ENCODE measurements at places on chromosomes 16 and 17.

DNA sequence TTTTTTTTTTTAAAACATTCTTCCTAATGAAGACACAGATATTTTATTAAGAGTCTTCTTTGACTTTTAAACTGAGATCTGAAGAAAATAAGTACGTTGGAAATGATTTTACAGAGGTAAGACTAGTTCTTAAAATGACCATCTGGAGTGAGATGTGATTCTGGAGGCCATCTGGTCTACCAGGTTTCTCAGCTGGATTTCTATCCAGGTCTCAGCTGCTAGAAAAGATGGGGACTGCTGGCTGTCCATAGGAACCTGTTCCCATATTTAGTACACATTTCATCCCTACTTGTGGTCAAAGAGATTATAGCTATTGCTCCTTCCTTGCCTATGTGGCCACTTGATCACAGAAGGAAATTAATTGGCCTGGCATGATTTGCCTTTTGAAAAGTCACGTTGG lies 12.2 kb downstream of the PMFBP1 start:
- no peak for DNase-seq

DNA sequence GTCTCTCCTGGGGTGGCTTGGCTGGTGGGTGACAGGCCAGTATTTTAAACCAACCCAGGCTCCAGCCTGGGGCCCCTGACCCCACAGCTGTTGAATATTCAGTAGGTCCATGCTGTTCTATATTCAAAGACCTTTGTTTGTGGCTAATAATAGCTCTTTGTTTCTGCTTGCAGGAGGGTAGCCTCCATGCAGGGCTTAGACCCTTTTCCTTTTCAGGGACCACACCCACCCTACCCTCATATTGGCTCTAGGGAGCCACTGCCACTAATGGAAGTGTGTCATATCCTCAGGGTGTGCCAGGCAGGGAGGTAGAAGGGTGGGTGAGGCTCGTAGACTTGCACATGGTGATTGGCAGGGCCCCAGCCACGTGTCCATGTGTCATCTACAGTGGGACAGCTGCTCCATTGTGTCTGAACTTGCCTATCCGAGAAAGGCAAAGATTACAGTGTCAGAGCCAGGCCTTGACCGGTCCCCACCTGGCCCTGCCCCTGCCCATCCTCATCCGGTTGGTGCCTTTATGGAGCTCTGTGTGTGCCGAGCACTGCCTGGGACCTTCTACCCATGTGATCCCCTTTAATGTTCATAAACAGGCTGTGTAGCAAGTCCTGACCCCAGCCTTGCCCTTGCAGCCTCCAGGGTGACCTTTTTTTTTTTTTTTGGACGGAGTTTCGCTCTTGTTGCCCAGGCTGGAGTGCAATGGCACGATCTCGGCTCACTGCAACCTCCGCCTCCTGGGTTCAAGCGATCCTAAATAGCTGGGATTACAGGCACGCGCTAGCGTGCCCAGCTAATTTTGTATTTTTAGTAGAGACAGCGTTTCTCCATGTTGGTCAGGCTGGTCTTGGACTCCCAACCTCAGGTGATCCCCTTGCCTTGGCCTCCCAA lies 22.1 kb downstream of the TMC7 start:
- DNase-seq = no peak

DNA sequence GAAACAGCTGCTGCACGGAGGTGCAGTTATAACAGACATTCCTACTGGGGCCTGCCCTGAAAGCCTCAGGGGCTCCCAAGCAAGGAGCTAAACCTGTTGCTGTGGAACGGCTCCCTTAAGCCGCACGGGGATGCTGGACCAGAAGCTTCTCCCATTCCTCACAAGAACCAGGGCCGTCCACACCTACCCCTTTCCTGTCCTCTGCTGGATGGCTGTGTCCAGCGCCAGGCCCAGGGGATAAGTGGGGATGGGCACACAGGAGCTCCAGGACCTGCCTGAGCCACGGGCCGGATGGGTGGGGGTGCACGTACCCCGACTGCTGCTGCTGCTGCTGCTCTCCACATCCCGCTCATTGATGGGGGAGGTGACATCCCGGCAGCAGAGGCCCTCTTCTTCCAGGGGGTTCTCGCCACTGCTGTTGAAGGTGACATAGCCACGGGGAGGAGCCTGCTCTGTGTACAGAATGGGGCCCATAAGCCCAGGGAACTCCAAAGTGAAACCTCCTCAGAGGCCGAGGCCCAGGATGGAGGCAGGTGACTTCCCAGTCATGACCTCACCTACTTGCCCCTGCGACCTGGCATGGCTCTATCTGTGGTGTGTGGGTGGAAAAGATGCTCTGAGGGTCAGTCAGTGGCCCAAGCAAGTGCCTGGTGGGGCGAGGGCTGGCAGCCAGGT lies 8.6 kb downstream of the NUDT16L1 start:
- DNase-seq = no peak

GRCh38 chr16:55322327-55322726 lies 1.7 kb upstream of the IRX6 start:
- no peak for DNase-seq

- no peak for DNase-seq
Measured at GRCh38 chr17:77424585-77425344, 284.0 kb downstream of the SEC14L1 start.

GRCh38 chr17:31512796-31513195 lies 121.3 kb downstream of the RAB11FIP4 start:
- DNase-seq = no peak

- no peak for DNase-seq
Measured at GRCh38 chr16:164827-165538, 795 bp upstream of the HBM start.

- no peak for DNase-seq
Measured at GRCh38 chr17:54029986-54030385, 207.3 kb downstream of the KIF2B start.

GRCh38 chr17:80358131-80358530 lies 56.8 kb upstream of the ENDOV start:
- DNase-seq = no peak

DNA sequence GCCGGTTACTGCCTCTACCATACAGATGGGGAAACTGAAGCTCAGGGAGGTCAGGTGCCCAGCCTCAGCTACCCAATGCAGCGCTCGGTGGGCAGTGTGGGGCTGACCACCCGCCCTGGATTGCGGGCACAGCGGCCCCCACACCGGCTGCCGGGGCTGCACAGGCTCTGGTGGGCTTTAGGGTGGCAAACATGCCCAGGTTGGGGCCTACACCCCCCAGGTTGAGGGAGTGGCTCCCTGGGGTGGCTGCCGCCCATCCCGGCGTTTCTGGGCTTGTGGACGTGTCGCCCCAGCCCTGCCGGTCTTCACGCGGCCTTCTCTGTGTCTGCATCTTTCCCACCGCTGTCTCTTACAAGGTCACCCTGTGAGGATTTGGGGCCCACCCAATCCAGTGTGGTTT lies 40.9 kb upstream of the SSTR5 start:
- DNase-seq = no peak

DNA sequence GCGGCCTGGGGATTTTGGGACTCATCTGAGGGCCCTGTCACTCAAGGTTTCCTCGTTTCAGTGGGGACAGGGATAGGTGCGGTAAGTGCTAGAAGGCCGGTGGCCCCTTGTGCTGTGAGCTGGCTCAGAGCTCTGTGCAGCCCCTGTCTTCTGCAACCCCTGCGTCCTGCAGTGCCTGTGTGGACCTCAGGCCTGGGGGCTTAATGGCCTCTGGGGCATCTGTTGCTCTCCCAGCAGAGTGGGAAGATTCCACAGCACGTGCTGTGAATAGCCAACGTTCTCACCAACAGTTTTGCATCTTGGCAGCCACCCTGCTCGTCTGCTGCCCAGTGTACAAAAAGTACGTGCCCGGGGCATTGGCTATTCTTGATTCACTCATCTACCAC lies 4.9 kb downstream of the FOXC2 start:
- no peak for DNase-seq

GRCh38 chr17:46766493-46767491 lies 51.7 kb downstream of the WNT3 start:
- no peak for DNase-seq

GRCh38 chr17:81977211-81977808 lies at the start of gene ASPSCR1:
TSS of gene ASPSCR1 (plus strand) at chr17:81977629. CDS start at chr17:81977647, 18 bp downstream.
- DNase-seq = peak; percentile 94

DNA sequence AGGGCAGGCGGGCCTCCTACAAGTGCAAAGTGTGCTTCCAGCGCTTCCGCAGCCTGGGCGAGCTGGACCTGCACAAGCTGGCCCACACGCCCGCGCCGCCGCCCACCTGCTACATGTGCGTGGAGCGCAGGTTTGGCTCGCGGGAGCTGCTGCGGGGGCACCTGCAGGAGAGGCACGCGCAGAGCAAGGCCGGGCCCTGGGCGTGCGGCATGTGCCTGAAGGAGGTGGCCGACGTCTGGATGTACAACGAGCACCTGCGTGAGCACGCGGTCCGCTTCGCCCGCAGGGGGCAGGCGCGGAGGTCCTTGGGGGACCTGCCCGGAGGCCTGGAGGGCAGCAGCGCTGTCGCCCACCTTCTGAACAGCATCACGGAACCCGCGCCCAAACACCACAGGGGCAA lies 16.3 kb upstream of the ZFPM1 start:
- DNase-seq = peak; percentile 56

- DNase-seq = no peak
Measured at GRCh38 chr16:67077871-67078270, 31.9 kb upstream of the PHAF1 start.

DNA sequence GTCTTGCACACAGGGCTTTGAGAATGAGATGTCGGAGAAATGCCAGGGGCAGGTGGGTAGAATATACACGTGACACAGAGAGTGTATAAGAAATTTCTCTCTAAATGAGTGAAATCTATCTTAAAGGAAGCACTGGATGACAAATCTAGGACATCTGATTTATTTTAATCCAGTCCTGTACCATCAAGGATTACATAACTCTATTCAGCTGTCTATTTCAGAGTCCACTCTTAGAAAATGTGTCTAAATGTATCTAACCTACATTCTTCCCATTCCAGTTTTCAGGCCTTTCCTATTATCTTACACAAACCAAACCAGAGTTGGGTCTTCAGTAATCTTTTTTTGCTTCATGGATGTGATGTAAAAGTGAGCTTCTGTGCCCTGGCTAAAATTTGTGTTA lies 181.9 kb downstream of the CNTNAP4 start:
- no peak for DNase-seq

DNA sequence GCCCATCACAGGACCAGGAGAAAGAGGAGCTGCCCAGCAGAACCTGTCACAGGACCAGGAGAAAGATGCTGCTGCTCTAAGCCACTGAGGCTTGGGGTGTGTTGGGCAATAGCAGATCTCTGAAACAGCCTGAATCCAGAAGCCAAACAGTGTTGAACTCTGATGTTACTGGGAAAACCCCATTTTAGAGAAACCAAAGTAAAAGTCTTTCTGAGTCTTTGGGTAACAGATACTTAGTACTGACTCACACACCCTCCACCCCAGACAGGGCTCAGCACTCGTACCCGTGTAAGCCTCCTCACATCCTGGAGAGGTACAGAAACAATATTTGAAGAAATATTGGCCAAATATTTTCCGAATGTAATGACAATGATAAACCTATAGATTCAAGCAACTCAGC lies 82.8 kb upstream of the GNG13 start:
- no peak for DNase-seq

- no peak for DNase-seq
Measured at GRCh38 chr16:17743158-17743557, 272.4 kb upstream of the XYLT1 start.

GRCh38 chr16:87681981-87682570 lies 79.8 kb downstream of the JPH3 start:
- no peak for DNase-seq

GRCh38 chr16:69890114-69890891 lies 60.8 kb upstream of the CLEC18A start:
- DNase-seq = peak; percentile 44

- no peak for DNase-seq
Measured at GRCh38 chr17:6043405-6043804, 26.8 kb upstream of the WSCD1 start.

DNA sequence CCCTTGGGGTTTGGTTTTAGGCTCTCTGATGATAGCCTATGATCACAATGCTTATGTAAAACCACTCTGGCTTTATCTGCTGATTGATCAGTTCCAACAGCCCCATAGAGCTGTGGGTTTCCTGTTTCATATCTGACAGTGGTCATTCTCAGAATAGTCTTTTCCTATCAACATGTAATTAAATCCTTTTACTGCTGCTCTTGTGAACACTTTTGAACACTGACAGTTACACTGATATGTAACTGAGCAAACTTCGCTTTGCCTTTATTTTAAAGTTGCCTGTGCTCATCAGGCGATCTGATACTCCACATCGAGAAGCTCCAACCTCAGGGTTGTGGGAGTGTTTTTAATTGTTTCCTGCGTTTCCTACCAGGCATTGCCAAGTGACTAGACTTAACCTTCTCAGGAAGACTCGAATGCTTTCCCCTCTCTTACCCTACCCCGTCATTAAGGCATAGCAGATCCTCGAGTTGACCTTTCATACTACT lies 17.3 kb upstream of the CLEC18B start:
- no peak for DNase-seq

- DNase-seq = no peak
Measured at GRCh38 chr16:61263400-61263799, 772.8 kb downstream of the CDH8 start.

- no peak for DNase-seq
Measured at GRCh38 chr16:66853261-66854139, 9.3 kb downstream of the CA7 start.

- no peak for DNase-seq
Measured at GRCh38 chr17:12592941-12593340, 72.7 kb upstream of the MYOCD start.

GRCh38 chr17:27990100-27990499 lies 52.4 kb upstream of the NLK start:
- DNase-seq = no peak

GRCh38 chr17:12388226-12388625 lies 277.5 kb upstream of the MYOCD start:
- DNase-seq = no peak

DNA sequence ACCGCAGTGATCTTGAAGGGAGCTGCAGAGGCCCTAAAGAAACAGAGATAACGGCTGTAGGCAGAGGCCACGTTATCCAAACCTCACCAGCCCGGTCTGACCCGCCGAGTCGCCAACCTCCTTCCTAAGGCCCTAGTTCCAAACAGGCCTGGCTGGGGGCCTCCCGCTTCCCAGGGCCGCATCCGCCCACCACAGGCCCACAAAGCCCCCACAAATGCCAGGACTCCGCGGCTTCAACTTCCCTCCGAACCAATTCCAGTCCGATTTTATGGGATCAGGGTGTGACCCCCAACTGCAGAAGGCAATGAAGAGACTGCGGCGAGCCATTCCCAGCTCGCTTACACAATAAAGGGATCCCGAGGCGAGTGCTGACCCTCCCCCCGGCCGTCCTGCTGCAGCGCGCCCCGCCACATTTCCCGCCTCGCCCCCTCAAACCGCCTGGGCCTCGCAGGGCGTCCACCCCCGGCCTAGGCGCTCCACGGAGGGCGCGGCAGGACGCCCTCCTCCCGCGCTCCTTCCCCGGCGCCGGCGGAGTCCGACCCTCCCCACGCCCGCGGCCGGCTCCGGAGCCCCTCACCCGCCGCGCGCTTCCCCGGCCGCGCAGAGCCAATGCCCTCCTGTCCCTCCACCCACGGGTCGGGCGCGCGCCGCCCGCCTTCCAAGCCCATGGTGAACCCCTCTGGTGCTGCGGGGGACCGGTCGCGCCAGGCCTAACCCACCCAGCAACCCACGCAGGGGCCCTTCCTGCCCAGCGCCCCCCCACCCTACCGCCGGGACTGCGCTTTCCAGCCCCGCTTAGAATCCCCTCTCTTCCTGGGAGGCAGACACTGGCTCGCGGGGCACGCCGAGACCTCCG lies 926 bp downstream of the MYH10 start:
- DNase-seq = peak; percentile 26

- no peak for DNase-seq
Measured at GRCh38 chr17:51035431-51035830, 85.2 kb downstream of the SPAG9 start.

All from NCI-H1417 (cell line).